ENCODE measurements at places on chromosomes 4 and X.

DNA sequence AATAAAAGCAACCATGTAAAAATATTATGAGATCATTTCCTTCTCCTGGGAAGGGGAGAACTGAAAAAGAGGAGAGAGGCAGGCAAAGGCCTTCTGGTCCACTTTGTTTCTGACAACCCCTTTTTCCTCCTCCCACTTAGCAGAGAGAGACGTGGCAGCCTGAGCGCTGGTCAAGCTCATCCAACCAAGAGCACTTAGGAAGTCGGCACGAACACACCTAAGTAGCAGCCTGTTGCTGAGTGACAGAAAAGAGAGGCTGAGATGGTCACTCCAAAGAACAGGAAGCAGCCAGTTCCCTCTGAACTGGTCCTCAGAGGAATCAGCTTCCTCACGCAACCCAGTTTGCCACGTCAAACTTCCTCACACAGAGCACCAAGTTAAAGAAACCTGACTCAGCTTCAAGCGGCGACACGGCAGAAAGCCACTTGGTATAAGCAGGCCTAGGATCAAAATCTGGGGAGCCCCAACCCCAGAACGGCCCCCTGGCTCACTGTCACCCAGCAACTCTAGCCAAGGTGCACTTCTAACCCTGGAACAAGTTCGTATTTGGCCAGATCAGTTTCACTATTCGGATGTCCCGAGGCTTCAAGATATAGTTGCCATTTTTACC lies 861 bp downstream of the SEC24D start:
- peak; percentile 73 for DNase-seq

GRCh38 chrX:4935401-4935800 lies 1222.0 kb upstream of the PRKX start:
- DNase-seq, result no peak

DNA sequence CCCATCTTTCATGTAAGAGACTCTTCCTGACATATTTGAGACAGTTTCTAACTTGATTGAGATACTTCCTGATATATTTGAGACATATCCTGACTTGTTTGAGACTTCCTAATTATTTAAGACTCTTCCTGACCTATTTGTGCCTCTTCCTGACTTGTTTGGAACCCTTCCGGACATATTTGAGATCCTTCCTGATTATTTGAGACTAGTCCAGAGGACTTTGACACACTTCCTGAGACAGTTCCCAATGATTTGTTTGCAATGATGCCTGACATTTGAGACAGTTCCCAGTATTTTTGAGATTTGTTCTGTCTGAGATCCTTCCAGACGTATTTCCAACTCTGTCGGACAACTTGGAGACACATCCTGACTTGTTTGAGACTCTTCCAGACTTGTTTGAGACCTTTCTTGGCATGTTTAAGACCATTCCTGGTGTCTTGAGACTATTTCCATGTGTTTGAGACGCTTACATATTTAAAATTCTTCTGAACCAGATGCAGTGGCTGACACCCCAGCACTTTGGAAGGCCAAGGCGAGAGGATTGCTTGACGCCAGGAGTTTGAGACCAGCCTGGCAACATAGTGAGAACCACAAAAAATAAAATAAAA lies 118.9 kb upstream of the USP9X start:
- no peak for DNase-seq

DNA sequence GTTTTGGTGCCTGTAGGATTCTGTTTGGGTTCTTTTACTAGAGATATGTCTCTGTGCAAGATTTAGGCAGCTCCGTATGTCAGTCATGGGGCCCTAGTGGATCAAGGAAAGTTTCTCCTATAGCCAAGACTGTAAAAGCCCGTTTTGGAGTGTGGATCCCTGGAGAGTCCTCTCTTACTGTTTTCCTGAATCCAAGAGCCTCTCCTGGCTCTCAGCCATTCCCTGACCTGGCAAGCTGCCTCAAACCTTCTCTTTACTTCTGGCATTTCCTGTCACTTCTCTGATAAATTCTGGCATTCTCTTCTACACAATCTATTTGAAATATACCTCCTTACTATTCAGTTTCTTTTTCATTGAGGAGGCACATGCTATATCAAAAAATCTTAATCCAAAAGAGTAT lies 41.4 kb downstream of the DCAF12L2 start:
- DNase-seq, result no peak

DNA sequence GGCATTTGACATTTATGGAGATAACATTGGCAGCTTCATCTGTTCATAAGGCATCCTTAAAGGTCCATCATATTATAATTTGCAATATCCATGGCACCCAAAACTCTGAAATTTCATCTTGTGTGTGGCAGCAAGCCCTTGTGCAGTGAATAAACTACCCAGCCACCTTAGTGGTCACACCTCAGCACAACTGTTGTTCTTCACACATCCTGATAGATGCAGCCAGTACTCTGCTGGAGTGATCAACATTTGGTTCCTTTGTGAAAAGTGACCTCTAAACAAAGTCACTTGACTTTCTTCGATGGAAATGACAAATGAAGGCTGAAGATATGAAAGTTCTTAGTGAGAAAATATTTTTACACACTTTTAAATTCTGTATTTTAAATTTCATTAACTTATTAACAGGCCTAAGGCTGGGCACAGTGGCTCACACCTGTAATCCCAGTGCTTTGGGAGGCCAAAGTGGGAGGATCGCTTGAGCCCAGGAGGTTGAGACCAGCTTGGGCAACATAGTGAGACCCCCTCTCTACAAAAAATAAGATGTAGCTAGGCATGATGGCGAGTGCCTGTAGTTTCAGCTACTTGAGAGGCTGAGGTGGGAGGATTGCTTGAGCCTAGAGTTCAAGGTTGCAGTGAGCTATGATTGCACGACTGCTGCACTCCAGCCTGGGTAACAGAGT lies 161.4 kb downstream of the SPRY1 start:
- DNase-seq, result no peak

- DNase-seq, result no peak
Observed at GRCh38 chr4:3177905-3178304, 71.1 kb upstream of the MSANTD1 start.

GRCh38 chr4:144748814-144749555 lies 103.0 kb downstream of the HHIP start:
- no peak for DNase-seq

DNA sequence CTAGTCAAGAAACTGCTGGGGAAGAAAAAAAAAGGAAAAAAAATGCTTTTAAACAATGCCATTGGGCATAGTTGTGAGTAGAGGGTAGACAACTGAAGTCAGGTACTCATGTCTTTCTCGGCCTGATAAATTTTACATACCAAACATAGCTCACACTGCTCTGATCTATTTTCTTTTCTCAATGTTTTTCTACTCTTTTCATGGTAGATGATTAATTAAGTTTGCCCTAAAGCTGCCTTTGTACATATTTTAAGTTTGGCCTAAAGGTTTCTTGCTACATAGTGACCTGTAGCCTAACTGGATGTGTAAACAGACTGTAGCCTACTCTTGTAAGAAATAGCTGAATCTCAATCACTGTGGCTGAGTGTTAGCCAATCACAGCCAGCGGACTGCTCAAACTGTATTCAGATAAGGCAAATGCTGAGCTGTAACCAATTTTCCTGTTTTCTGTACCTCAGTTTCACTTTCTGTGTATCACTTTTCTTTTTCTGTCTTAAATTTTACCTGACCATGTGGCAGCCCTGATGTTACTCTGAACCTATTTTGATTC lies 121.0 kb downstream of the PCDH10 start:
- no peak for DNase-seq
